ENCODE measurements at places on chromosomes 4 and X. TPM values are rescaled to one million over a fixed set of nuclear protein-coding genes. Genes with fewer than 3 reads are reported as not detected.

DNA sequence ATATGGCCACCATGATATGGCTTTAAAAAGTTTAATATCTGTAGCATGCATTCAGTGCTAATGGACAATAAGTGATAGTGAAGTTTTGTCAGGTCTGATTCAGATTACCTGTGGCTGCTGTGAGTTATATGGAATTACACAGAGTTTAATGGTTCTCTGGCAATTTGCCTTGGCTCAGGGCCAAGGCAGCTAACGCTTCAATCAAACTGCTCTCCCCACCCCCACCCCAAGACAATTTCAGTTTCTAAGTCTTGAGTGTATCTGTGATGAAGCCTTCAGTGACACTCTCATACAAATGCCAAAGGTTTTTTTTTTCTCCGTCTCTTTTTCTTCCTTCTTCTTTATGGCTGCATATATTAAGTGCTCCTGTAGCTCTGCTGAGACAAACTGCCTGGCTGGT lies 106.6 kb downstream of the SHROOM4 start:
- H3K4me1 ChIP-seq = peaks cover 10% of the 10 kb centered on the region
- H3K36me3 ChIP-seq = no peaks in the 10 kb centered on the region
- no peak for DNase-seq
- H3K27me3 ChIP-seq = no peaks in the 10 kb centered on the region

Gene PIN4
- total RNA-seq = 14.0 TPM

DNA sequence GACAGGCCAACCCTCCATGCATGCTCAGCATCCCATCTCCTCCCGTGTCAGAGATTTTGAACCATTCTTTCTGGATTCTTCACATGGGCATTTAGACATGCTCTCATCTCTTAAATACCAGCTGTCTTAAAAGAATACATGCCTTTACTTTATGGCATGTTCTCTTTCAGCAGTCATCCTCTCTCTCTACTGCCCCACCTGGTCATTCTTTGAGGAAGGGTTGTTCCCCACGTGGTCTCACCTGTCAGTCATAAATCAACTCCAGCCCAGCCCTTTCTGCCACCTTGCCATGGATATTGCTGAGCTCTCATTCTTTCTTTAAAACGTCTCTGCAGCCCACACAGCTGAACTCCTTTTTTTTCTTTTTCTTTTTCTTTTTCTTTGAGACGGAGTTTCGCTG lies 111.3 kb downstream of the ARHGAP10 start:
- no peak overlapping the region for H3K27ac ChIP-seq
- no peaks in the 10 kb centered on the region for H3K36me3 ChIP-seq
- peaks cover under 1% of the 10 kb centered on the region for H3K4me1 ChIP-seq
- DNase-seq = no peak

DNA sequence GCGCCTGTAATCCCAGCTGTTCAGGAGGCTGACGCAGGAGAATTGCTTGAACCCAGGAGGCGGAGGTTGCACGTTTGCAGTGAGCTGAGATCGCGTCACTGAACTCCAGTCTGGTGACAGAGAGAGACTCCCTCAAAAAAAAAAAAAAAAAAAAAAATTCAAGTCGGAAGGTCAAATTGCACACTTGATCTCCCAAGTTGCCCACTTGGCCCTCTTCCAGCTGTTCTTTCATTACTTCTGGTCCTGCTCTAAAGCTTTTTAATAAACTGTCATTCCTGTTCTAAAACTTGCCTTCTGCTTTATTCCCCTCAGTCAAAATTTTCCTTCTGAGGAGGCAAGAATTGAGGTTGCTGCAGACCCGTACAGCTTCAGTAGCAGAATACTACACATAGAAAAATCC lies 2358.0 kb downstream of the ARAP2 start:
- no peaks in the 10 kb centered on the region for H3K27me3 ChIP-seq
- H3K4me3 ChIP-seq = no peak overlapping the region
- DNase-seq = no peak
- H3K4me1 ChIP-seq = no peaks in the 10 kb centered on the region
- H3K36me3 ChIP-seq = no peaks in the 10 kb centered on the region

GRCh38 chrX:151902813-151903591 lies 9.7 kb upstream of the MAGEA4 start:
- H3K4me3 ChIP-seq = no peak overlapping the region
- H3K36me3 ChIP-seq = no peaks in the 10 kb centered on the region
- no peaks in the 10 kb centered on the region for H3K4me1 ChIP-seq
- H3K27ac ChIP-seq = no peak overlapping the region
- peaks cover 2% of the 10 kb centered on the region for H3K27me3 ChIP-seq

DNA sequence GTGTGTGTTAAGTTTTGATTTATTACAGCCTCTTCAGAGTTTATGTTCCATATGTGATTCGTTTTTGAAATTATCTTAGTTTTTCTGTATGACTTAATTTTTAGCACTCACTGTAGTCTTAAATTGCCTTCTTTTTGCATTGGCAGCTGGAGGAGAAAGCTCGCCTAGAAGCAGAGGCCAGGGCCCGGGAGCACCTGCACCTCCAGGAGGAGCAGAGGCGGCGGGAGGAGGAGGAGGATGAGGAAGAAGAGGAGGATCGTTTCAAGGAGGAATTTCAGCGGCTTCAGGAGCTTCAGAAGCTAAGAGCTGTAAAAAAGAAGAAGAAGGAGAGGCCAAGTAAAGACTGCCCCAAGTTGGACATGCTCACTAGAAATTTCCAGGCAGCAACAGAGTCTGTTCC lies 56.6 kb downstream of the TNIP2 start:
- H3K4me3 ChIP-seq = no peak overlapping the region
- H3K27me3 ChIP-seq = no peaks in the 10 kb centered on the region
- no peak for DNase-seq

GRCh38 chrX:124827258-124827845 lies 481.0 kb downstream of the SH2D1A start:
- no peaks in the 10 kb centered on the region for H3K36me3 ChIP-seq
- H3K27me3 ChIP-seq = no peaks in the 10 kb centered on the region
- H3K27ac ChIP-seq = no peak overlapping the region
- peaks cover 6% of the 10 kb centered on the region for H3K4me1 ChIP-seq

DNA sequence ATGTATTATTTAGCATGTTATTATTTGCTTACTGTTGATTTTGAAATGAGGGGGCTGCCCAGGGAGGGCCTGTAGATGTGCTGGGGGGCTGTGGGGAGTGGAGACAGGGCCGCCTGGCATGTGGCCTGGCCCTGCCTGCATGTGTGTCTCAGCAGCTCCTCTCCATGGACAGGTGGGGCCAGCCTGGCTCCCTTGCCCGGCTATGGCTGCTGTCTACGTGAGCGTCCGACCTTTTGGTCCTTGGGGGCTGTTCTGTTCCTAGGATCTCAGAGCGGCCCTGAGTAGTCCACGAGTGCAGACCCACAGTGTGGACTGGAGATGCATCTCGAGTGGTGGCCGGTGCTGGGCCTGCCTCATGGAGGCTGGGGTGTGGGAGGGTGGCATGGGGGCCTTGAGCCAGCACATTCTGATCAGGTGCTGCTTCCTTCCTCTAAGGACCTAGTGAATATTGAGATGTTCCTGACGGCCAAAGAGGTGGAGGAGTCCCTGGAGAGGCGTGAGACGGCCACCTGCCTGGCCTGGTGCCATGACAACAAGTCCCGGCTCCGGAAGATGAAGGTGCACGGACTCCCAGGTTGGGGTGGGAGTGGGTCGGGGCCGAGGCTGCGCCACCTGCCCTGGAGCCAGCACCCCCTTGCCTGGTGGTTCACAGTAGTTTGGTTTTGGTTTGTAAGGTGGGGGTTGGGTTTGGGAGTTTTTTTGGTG lies 24.9 kb upstream of the UVSSA start:
- DNase-seq = no peak
- H3K4me3 ChIP-seq = no peak overlapping the region
- no peaks in the 10 kb centered on the region for H3K4me1 ChIP-seq
- H3K36me3 ChIP-seq = peaks cover 28% of the 10 kb centered on the region
- H3K27ac ChIP-seq = no peak overlapping the region

DNA sequence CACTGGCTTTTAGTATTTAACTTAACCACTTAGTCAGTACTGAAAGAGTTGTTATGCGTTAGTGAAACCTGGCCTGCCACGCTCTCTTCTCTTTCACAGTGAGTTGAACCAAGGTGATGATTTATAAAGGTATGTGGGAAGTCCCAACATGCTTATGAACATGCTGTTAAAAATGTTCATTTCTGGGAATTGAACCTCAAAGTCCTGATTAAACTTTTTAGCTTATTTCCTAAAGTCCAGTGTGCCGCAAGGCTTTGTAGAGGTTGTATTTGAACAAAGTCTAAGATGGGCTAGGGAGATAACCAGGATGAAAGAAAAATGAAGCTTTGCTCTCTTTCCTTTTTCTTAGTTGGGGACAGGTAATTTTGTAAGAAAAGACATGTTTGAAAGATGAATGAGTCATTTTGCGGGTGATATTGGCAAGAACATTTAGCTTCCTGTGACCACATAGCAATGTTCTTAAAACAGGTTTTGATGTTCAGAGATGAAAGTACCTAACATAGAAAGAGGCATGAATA lies 270.3 kb downstream of the DTHD1 start:
- H3K4me3 ChIP-seq = no peak overlapping the region
- no peak overlapping the region for H3K27ac ChIP-seq
- H3K4me1 ChIP-seq = no peaks in the 10 kb centered on the region
- no peaks in the 10 kb centered on the region for H3K27me3 ChIP-seq
- DNase-seq = no peak

GRCh38 chr4:77073981-77074380 lies 1.8 kb downstream of the CCNI start:
- no peak for DNase-seq
- peaks cover 2% of the 10 kb centered on the region for H3K36me3 ChIP-seq
- no peaks in the 10 kb centered on the region for H3K27me3 ChIP-seq
- no peak overlapping the region for H3K4me3 ChIP-seq
- no peak overlapping the region for H3K27ac ChIP-seq

Gene SPANXN3
- not detected for total RNA-seq

DNA sequence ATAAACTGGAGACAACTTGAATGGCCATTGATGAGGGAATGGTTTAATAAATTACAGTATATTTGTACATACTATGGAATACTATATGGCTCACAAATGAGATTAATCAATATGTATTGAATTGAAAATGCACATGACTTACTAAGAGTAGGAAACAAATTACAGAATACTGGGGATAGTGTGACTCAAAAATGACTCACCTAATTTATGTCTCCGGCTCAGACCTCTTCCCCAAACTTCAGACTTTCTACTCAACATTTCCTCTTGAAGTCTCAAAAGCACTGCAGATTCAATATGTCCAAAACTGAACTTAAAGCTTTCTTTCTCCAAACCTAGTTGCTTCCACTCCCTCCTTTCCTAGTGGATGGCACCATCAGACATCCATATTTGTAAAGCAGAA lies 28.8 kb upstream of the GRIA3 start:
- no peak overlapping the region for H3K4me3 ChIP-seq
- peaks cover 2% of the 10 kb centered on the region for H3K36me3 ChIP-seq
- H3K27me3 ChIP-seq = no peaks in the 10 kb centered on the region
- no peak for DNase-seq
- no peak overlapping the region for H3K27ac ChIP-seq
- H3K4me1 ChIP-seq = no peaks in the 10 kb centered on the region

DNA sequence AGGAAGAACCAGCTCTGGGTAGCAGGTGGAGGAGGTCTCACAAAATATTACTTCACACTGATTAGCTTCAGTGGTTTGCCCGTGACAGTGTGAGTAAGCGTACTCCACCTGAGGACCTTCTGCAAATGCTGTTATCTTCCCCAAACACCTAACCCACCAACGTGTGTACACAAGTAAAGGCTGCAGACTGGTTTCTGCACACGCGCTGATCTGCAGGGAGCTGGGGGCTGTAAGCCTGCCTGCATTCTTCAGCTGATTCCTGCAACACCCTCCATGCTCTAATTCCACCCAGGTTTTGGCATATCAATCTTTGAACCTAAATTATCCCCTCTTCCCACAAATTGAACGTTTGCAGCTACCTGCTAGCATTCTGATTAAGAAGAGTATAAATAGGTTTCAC lies 820.2 kb downstream of the TRIML1 start:
- peaks cover 4% of the 10 kb centered on the region for H3K36me3 ChIP-seq
- DNase-seq = no peak
- H3K27me3 ChIP-seq = no peaks in the 10 kb centered on the region
- H3K4me3 ChIP-seq = no peak overlapping the region

Gene PNCK
- 9.4 TPM for total RNA-seq

- no peaks in the 10 kb centered on the region for H3K36me3 ChIP-seq
- peaks cover 3% of the 10 kb centered on the region for H3K27me3 ChIP-seq
- peak overlapping the region; percentile 94 for H3K4me3 ChIP-seq
- peaks cover 41% of the 10 kb centered on the region for H3K4me1 ChIP-seq
These were observed 2.1 kb downstream of the MND1 start for GRCh38 chr4:153346563-153346962.

GRCh38 chrX:28586981-28587551 lies at the start of gene IL1RAPL1:
IL1RAPL1 (plus strand) TSS chrX:28587446.
- peaks cover 9% of the 10 kb centered on the region for H3K27me3 ChIP-seq
- H3K36me3 ChIP-seq = no peaks in the 10 kb centered on the region
- H3K4me1 ChIP-seq = peaks cover 5% of the 10 kb centered on the region
- H3K27ac ChIP-seq = no peak within 1 kb of the TSS

GRCh38 chrX:107674480-107675364 lies 46.4 kb downstream of the PRPS1 start:
- H3K27me3 ChIP-seq = peaks cover 20% of the 10 kb centered on the region
- no peak for DNase-seq
- H3K36me3 ChIP-seq = no peaks in the 10 kb centered on the region
- peaks cover 4% of the 10 kb centered on the region for H3K4me1 ChIP-seq

DNA sequence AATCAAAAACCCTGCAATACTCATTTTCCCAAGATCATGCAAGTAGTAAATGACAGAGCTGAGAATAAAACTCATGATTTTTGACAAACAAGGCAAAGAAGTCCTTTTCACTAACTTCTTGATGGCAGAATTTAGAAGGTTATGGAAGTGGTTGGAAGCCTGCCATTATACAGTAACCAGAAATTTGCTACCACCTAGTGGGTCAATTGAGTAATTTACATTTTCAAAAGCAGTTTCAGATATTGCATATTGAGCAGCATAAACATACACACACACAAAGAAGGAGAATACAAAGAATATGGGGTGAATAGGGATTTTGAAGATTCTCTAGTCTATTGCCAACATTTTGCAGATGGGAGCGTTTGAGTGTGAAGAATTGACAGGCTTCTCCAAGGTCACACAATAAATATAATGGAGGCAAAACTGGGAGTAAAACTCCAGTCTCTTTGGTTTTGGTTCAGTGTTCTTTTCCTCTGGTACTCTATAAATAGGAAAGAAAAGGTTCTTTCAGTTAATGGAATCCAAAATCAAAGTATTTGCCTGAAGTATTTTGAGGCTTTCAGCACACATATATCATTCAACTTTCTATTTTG lies 70.2 kb downstream of the GC start:
- no peaks in the 10 kb centered on the region for H3K4me1 ChIP-seq
- DNase-seq = no peak
- H3K27ac ChIP-seq = no peak overlapping the region
- H3K4me3 ChIP-seq = no peak overlapping the region
- H3K27me3 ChIP-seq = peaks cover 10% of the 10 kb centered on the region
- no peaks in the 10 kb centered on the region for H3K36me3 ChIP-seq

GRCh38 chr4:140152751-140153418 lies 1.1 kb downstream of the MAML3 start:
- peak; percentile 43 for DNase-seq
- H3K4me1 ChIP-seq = peaks cover 38% of the 10 kb centered on the region
- peak overlapping the region; percentile 98 for H3K27ac ChIP-seq
- H3K4me3 ChIP-seq = peak overlapping the region; percentile 100
- H3K27me3 ChIP-seq = peaks cover 2% of the 10 kb centered on the region
- no peaks in the 10 kb centered on the region for H3K36me3 ChIP-seq

GRCh38 chr4:156695163-156695562 lies 276.4 kb downstream of the PDGFC start:
- no peaks in the 10 kb centered on the region for H3K36me3 ChIP-seq
- no peak overlapping the region for H3K27ac ChIP-seq
- H3K4me3 ChIP-seq = no peak overlapping the region

Gene MMAA
- 5.8 TPM for total RNA-seq

All from neural crest cell (in vitro differentiated cells).